ENCODE measurements at places on chromosomes 3 and 15. TPM values are rescaled to one million over a fixed set of nuclear protein-coding genes. Genes with fewer than 3 reads are reported as not detected.

GRCh38 chr3:17518189-17519059, 224.0 kb downstream of the TBC1D5 start:
- no peak for DNase-seq

GRCh38 chr15:73906346-73907034, 19.8 kb upstream of the LOXL1 start:
- DNase-seq: no peak

DNA sequence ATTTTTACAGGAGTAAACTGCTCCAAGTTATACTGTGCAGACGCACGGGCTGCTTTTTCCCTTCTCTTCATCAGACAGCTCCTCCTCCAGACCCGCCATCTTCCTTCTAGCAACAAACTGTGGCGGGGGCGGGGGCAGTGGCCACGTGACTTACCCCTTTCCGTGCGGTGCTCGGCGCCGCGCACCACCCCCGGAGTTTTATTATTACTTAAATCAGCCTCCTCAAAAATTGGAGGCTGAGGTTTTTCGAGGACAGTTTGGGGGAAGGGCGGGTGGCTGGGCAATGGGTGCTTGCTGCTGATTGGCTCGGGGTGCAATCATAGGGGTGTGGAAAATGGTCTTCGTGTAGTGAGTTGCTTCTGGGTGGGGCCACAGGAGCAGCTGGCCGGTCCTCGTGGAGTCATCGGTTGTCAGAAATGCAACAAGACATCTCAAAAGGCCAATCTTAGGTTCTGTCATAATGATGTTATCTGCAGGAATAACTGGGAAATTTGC, 77.1 kb upstream of the MFGE8 start:
- DNase-seq: no peak

MESP2 gene
- 0.35 TPM for total RNA-seq

GOLGA8J gene
- 0.31 TPM for total RNA-seq

ATP13A5 gene
- 1.4 TPM for total RNA-seq

AGBL1 gene
- 0.32 TPM for total RNA-seq

GRCh38 chr3:33798113-33798417, 365 bp upstream of the PDCD6IP start:
- DNase-seq: no peak

POPDC2 gene
- 3.4 TPM for total RNA-seq

GRCh38 chr3:88149509-88150362, at the start of gene C3orf38:
Gene C3orf38 (plus strand): TSS chr3:88149959. CDS start chr3:88150053, 94 bp downstream.
- DNase-seq: peak; percentile 89

SEMA7A gene
- total RNA-seq: 4.7 TPM

GRCh38 chr3:51696954-51697353, 9.9 kb upstream of the GRM2 start:
- DNase-seq: no peak

CCDC13 gene
- total RNA-seq: 2.9 TPM

- DNase-seq: no peak
Observed at GRCh38 chr3:184315543-184315867, 1.1 kb downstream of the EIF4G1 start.

- no peak for DNase-seq
Observed at GRCh38 chr3:146928421-146929059, 323.4 kb upstream of the PLSCR5 start.

DNA sequence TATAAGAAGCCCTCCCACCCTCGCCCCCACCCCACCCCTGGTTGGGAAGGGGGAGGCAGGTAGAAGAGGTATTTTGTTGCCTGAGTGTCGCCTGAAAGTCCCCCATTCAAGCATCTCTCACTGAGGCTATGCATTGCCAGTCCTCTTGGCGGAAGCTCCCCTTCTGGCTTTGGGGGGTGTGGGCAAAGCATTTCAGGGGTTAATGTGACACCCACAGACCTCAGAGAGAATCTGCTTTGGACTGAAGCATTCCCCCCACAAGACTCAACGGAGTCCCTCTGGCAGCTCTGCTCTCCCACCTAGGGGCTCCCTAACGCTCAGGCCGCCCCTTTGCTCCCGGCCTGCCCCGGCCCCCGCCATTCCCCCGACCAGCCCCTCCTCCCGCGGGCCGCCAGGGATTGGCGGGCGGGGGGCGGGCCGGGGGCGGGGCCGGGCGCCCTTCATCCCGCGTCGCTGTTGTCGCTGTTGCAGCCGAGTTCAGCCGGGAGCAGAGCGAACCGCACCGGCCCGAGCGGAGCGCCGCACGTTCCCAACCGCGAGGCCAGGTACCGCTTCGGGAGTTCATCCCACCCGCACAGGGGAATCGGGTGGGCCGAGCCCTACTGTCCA, at the start of gene SLC38A3:
Gene SLC38A3, plus strand, starts transcription at position 468 of the 609 bp plus-strand sequence. CDS start 8,929 bp downstream, outside the sequence.
- DNase-seq: no peak

DNA sequence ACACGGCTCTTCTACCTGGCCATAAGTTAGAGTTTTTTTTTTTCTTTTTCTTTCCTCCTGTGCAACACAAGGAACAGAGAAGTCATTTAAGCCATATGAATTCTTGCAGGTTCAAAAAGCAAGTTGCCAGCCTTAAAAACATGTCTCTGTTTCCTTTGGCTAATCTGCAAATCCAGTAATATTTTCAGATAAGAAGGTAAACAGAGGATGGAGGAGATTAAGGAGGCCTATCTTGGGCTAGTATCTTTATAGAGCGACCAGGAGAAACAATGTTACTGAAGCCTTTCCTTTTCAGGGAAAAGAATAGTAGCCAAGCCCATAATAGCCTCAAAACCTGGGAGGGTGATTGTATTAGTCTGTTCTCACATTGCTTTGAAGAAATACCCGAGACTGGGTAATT, 20.9 kb upstream of the LMCD1 start:
- no peak for DNase-seq

FBXO40 gene
- total RNA-seq: 0.05 TPM

DNA sequence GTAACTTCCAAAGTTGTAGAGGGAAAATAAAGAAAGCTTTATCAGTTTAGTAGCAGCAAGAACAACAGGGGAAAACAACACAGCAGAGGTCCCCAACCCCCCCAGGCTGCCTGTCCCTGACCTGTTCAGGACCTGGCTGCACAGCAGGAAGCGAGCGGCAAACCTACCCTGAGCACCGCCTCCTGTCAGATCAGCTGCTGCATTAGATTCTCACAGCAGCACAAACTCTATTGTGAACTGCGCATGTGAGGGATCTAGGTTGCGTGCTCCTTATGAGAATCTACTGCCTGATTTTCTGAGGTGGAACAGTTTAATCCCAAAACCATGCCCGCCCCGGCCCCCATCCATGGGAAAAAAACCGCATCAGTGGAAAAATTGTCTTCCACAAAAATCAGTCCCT, 40.3 kb downstream of the USP50 start:
- no peak for DNase-seq

GRCh38 chr3:118587037-118587741, 447.5 kb downstream of the IGSF11 start:
- DNase-seq: no peak

DNA sequence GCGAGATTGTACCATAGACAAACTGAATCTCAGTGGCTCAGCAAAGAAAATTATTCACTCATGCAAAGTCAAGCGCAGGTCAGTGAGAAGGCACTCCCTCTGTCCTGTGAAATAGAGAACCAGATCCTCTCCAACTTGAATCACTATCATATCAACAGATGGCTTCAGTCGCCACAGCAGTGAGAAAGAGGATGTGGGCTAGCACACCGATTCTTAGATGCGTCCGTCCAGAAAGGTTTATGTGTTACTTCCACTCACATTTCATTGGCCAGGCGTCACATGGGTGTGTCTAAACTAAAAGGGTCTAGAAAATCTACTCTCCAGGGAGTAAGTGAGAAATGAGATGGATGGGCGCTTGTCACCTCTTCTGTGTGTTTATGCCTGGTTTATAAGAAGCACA, 141.6 kb upstream of the KBTBD8 start:
- DNase-seq: no peak

All from left lung (tissue), 14 donors.